GM23248 (cell line): ENCODE measurements at places on chromosomes 4 and X. TPM values are rescaled to one million over a fixed set of nuclear protein-coding genes. Genes with fewer than 3 reads are reported as not detected.
A peak's percentile ranks its signal among the peaks of the same experiment; 100 is the strongest.

DNA sequence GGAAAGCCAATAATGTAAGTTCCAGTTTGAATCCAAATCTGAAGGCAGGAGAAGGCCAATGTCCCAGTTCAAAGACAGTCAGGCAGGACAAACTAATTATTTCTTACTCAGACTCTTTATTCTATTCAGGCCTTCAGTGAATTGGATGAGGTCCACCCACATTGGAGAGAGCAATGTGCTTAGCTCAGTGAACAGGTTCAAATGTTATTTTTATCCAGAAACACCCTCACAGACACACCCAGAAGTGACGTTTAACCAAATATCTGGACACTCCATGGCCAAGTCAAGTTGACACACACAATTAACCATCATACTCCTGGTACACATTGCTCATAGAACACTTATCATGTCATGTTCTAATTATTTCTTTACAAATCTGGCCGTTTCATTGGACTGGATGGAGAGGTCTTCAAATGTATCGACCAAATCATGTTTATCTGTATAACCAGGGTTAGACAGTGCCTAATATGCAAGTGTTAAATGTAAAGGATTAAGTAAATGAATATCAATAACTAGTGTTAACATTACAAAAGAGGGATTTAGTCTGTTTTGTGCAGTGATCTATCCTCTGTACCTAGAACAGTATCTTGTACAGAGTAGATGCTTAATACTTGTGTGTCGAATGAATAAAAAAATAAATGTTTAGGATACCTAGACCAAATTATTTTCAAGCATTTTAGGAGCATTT, 27.1 kb upstream of the XK start:
- no peak overlapping the region for H3K27ac ChIP-seq
- no peak for DNase-seq
- H3K36me3 ChIP-seq, result no peaks in the 10 kb centered on the region
- no peaks in the 10 kb centered on the region for H3K27me3 ChIP-seq

DNA sequence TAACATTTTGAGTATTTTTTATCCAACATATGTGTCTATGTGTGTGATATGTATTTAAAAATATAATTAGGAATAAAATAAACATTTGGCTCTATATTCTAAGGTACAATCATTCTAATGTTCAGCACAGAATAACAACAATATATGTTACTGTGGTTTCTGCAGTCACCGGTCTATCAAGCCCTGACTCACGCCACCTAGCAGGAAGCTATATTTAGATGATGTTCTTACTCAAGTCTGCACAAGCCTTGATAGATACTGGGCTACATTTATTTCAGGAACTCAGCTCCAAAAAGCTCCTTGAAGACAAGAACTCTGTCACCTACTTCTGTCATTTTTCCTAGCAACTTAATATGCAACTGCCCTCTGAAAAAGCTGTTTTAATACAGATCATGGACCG, 152.0 kb upstream of the FTHL17 start:
- H3K4me1 ChIP-seq, result peaks cover 33% of the 10 kb centered on the region
- peak overlapping the region; percentile 58 for H3K27ac ChIP-seq
- H3K27me3 ChIP-seq, result no peaks in the 10 kb centered on the region
- H3K36me3 ChIP-seq, result no peaks in the 10 kb centered on the region
- peak; percentile 80 for DNase-seq
- H3K4me3 ChIP-seq, result no peak overlapping the region

DNA sequence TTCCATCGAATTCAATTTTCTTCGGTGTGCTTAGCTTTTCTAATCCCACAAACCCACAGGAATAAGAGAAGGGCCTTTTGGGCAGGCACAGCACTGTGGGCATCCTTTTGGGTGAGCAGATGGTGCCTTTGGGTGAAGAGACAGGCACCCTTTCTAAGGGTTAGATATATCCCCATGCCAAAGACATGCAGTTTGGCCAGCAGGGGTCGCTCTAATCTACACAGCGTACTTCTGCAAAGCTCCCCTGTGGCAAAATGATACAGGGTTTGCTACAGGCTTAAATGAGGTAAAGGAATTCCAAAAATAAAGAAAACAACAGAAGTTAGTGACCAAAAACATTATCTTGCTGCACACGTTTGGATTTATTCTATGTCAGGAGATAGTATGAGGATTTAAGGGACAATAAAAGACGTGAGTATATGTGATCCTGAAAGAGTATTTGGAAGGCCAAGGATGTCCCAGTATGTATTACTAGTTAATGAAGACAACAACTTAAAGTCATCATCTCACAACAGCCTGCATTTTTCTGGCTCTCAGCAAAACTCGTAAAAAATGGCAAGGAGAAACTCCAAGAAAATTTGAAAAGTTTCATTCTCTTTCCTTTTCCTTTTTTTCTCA, 49.5 kb downstream of the PHEX start:
- no peaks in the 10 kb centered on the region for H3K36me3 ChIP-seq
- no peak overlapping the region for H3K27ac ChIP-seq
- H3K4me1 ChIP-seq, result no peaks in the 10 kb centered on the region
- no peak overlapping the region for H3K4me3 ChIP-seq

- no peaks in the 10 kb centered on the region for H3K36me3 ChIP-seq
- no peaks in the 10 kb centered on the region for H3K27me3 ChIP-seq
- peaks cover 12% of the 10 kb centered on the region for H3K4me1 ChIP-seq
- H3K4me3 ChIP-seq, result no peak overlapping the region
- peak overlapping the region; percentile 23 for H3K27ac ChIP-seq
These were observed 35.3 kb upstream of the SPRY1 start for GRCh38 chr4:123361195-123361861.

DNA sequence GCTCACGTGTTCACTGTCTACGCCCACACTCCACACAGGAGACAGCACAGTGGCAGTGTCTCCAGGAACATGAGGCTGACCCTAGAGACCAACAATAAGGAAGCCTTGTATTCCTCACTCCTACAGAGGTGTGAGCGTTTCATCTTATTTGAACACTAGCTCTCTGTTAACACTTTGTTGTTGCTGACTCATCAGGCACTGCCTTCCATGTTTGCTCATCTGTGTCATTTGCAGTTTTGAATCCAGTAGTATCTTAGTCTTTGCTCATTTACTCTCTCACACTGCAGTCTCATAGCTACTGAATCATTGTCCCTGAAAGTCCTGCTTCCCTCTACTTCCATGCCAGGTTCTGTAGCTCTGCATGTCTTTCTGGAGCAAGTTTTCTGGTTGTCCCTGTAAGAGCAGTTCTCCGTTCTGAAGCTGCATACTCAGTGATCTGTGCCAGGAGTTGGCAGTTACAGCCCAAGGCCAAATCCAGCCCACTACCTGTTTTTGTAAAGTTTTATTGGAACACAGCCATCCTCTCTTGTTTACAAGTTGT, 80.3 kb upstream of the DCLK2 start:
- no peaks in the 10 kb centered on the region for H3K27me3 ChIP-seq
- H3K4me1 ChIP-seq, result peaks cover 23% of the 10 kb centered on the region
- no peaks in the 10 kb centered on the region for H3K36me3 ChIP-seq
- 0 out of 2 replicates have a peak overlapping the region, but pooled peaks have one; percentile 14 for H3K27ac ChIP-seq
- peak; percentile 76 for DNase-seq

- H3K4me3 ChIP-seq, result no peak overlapping the region
- H3K36me3 ChIP-seq, result no peaks in the 10 kb centered on the region
- H3K27ac ChIP-seq, result no peak overlapping the region
- no peaks in the 10 kb centered on the region for H3K4me1 ChIP-seq
- DNase-seq, result no peak
- no peaks in the 10 kb centered on the region for H3K27me3 ChIP-seq
These were observed 744.6 kb upstream of the IGFBP7 start for GRCh38 chr4:57854748-57855147.

DNA sequence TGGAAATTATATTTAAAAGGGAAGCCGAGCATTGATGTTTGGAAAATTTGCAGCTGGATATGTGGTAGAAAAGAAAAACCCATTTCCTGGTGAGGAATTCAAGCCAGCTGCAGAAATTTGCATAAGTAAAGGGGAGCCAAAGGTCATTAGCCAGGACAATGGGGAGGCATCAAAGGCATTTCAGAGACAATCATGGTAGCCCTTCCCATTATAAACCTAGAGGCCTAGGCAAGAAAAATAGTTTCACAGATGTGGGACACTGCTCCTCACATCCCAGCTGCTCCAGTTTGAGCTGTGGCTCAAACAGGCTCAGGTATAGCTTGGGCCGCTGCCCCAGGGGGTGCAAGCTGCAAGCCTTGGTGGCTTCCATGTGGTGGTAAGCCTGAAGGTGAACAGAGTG, 35.8 kb downstream of the NAP1L3 start:
- H3K4me1 ChIP-seq, result no peaks in the 10 kb centered on the region
- no peaks in the 10 kb centered on the region for H3K36me3 ChIP-seq
- no peaks in the 10 kb centered on the region for H3K27me3 ChIP-seq
- no peak overlapping the region for H3K4me3 ChIP-seq
- no peak overlapping the region for H3K27ac ChIP-seq
- no peak for DNase-seq

DNA sequence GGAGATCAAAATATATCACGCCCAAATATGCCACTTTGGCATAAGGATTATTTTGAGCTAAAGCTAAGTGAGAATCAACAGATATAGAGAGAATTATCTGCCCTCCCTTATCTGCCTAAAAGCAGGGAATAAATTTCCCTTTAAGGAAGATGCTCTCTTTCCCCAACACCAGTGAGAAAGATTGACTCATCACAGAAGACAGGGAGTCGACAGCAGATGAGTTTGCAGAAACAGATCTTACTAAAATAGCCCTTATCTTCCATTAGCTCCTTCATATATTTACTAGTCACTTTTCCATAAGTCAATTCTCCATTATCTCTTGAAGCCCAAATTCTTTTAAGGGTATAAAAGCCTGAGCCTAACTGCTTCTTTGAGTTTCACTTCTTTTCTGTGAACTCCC, 156.6 kb downstream of the CAMK2D start:
- H3K27me3 ChIP-seq, result no peaks in the 10 kb centered on the region
- peak; percentile 66 for DNase-seq
- H3K27ac ChIP-seq, result peak overlapping the region; percentile 60
- H3K4me3 ChIP-seq, result no peak overlapping the region

DNA sequence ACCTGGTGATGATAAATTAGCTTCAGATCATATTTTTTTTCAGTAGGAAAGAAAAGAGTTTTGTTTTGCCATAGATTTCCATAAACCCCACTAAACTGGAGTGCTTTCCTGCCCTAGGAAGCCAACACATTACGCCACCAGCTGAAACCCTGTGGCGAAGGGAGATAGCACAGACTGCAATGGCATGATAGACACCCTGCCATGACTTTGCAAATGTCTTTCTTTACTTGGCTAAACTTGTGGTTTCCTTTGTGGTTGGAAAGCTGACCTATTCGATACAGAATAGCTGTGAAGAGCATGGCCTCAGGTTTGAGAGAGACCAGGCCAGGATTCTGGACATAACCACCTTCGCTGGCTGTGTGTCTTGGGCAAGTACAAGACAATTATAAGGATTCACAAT, 19.1 kb downstream of the MFAP3L start:
- no peak overlapping the region for H3K27ac ChIP-seq
- no peaks in the 10 kb centered on the region for H3K36me3 ChIP-seq
- H3K4me1 ChIP-seq, result no peaks in the 10 kb centered on the region
- no peaks in the 10 kb centered on the region for H3K27me3 ChIP-seq
- DNase-seq, result no peak

- peak; percentile 24 for DNase-seq
- H3K27ac ChIP-seq, result no peak overlapping the region
- no peaks in the 10 kb centered on the region for H3K36me3 ChIP-seq
- H3K4me1 ChIP-seq, result no peaks in the 10 kb centered on the region
These were observed 136.2 kb downstream of the CFAP299 start for GRCh38 chr4:80471756-80472155.

DNA sequence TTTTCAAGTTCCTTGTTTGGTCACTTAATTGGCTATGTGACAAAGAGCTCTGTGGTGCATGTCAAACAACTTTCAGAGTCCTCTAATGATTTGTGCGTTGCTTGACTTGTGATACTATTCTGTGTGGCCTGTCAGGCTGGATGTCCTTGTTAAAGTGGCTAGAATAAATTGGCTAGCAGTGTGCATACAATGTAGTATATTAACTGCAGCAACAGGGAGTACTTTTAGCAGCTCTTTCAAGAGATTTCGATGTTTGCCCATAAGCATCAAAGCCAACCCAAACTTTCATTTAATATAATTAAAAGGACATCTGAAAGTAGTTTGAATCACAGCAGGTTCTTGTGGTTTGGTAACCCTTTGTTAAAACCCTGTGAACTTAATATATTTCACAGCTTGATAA, 718.9 kb downstream of the ADGRL3 start:
- no peak overlapping the region for H3K27ac ChIP-seq
- H3K36me3 ChIP-seq, result no peaks in the 10 kb centered on the region
- no peaks in the 10 kb centered on the region for H3K4me1 ChIP-seq
- H3K27me3 ChIP-seq, result no peaks in the 10 kb centered on the region
- H3K4me3 ChIP-seq, result no peak overlapping the region
- DNase-seq, result no peak

DNA sequence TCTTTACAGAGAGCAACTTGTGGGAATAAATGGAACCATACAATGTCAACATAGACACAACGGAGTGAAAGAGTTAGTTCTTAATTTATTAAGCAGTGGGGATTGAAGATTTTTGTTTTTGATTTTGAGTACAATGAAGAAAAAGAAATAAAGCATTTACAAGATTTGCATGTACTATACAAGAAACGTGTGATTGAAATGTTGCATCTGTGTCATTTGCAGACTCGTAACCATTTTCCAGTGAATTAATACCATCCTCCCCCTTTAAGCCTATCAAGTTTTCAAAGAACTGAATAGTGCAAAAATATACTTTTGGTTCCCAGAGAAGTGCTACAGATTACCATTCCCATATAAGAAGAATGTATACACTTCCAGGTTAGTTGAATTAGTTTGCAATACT, 8.6 kb upstream of the KDR start:
- no peaks in the 10 kb centered on the region for H3K27me3 ChIP-seq
- H3K36me3 ChIP-seq, result no peaks in the 10 kb centered on the region
- no peak overlapping the region for H3K27ac ChIP-seq
- no peaks in the 10 kb centered on the region for H3K4me1 ChIP-seq
- no peak overlapping the region for H3K4me3 ChIP-seq
- DNase-seq, result no peak

- H3K27ac ChIP-seq, result no peak overlapping the region
- no peaks in the 10 kb centered on the region for H3K36me3 ChIP-seq
- H3K4me1 ChIP-seq, result no peaks in the 10 kb centered on the region
- no peaks in the 10 kb centered on the region for H3K27me3 ChIP-seq
These were observed 820.2 kb downstream of the TRIML1 start for GRCh38 chr4:188959424-188959823.

The ADH1A gene
- not detected in 2 replicates for total RNA-seq

The TRIM60 gene
- not detected in 2 replicates for total RNA-seq

The CPLX1 gene
- not detected in 2 replicates for total RNA-seq
